ENCODE measurements at places on chromosomes 5 and 9. TPM values are rescaled to one million over a fixed set of nuclear protein-coding genes. Genes with fewer than 3 reads are reported as not detected.

DNA sequence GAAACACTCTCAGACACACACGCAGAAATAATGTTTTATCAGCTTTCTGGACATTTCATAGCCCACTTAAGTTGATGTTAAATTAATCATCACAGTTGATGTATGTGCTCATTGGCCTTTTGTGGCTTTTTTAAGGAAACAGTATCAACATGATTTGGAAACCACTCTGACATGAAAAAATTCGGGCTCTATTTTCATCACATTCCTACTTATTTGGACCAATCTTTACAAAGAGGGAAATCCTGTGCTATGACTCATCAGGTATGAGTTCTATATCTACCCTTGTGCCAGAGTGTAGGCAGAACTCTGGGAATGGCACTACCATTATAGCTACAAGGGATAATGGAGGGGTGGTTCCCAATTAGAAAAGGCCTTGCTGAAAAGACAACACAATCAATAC is 388.4 kb upstream of the PTGER4 start:
- DNase-seq = no peak

DNA sequence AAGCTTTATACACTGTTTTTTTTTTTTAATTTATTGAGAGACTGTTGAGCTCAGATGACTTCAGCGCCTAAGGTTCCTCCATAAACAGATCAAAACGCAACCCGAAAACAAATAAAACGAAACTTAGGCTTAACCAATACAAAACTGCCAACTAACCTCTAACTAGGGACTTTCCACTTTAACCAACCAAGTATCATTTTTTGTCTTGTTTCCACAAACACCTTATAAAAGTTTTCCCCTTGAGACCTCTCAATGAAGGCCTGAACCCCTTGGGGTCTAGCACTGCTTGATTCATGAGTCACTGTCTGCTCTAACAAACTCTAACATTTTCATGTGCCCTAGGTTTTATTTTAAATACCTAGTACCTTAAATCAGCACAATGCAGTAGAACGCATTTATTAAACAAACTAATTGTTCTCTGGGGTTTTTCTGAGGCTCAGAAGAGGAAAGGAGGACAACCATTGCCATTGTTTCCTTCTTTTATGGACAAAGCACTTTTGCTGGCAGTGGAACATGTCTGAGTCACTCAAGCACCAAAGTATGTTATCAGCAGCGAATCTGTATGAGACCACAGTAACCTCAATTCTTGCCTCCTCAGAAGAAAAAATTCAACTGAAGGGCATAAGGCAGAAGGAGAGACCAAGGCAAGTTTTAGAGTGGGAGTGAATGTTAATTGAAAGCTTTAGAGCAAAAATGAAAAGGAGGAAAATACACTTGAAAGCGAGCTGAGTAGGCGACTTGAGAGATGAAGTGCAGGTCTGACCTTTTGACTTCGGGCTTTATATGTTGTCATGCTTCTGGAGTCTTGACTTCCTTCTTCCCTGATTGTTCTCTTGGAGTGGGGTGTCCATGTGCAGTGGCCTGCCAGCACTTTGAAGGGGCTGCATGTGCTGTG is 97.7 kb upstream of the HCN1 start:
- no peak for DNase-seq

Gene SH3PXD2B
- 66.2 TPM for total RNA-seq

DNA sequence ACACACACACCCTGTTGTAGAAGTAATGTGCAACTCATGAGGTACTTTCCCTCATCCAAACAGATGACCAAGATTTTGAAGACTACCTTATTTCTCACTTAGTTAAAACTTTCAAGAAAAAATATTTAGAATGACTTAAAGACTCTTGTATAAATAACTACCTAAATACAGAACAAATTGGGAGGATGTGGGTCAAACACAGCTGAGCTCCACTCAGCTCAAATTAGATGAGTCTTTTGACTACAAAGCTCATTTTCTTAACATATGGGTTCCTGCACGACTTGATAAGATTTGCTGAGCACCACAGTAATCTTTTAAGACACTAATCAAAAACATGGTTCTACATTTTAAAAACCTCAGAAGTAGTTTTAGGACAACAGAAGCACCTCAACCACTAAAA is 8.9 kb downstream of the MTX3 start:
- DNase-seq = no peak

DNA sequence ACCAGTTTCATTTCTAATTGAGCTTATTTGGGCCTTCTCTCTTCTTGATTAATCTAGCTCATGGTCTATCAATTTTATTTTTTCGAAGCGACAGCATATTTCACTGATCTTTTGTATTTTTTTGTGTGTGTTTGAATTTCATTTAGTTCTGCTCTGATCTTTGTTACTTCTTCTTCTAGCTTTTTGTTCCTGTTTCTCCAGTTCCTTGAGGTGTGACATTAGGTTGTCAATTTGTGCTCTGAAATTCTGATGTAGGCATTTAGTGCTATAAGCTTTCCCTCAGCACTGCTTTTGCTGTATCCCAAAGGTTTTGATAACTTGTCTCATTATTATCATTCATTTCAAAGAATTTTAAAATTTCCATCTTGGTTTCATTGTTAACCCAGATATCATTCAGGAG is 67.3 kb downstream of the STRBP start:
- DNase-seq = no peak

Gene TRIM36
- 3.3 TPM for total RNA-seq

- peak; percentile 70 for DNase-seq
These were observed 76.3 kb downstream of the MUSK start for GRCh38 chr9:110744715-110745384.

Gene MINAR2
- total RNA-seq = 0.10 TPM

DNA sequence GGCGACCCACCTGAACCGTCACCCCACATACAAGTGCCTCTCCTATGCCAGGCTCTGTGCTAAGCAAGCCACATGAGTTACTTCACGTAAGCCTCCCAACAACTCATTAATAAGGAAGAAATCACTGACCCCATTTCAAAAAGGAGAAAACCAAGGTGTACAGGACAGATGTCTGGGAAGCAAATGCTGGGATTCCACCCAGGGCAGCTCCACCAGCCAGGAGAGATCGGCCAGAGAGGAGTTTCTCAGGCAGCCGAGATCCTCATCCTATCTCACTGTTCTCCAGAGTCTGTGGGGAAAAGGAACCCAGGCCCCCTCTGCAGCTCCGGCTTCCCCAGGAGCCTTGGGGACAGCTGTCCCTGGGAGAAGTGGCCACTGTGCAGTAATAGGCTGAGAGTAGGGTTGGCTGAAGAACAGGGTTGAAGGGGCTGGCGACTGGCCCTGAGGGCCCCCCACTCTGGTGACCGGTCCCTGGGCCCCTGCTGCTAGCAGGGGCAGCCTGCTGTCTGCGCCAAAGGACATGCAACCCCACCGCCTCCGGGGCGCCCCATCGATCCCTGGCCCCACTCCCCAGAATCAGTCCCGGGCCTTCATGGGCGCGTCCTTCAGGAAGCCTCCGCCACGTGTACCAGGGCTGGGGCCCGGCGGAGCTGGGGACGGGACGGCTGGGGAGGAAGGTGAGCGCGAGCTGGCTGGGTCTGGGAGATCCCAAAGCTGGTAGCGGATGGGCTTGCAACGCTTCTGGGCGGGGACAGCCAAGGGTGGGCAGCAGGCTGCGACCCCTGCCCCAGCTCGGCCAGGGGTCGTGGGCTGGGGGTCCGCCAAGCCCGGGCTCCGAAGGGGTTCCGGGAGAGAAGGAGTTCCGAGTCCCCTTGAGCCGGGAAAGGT is 44.1 kb upstream of the STXBP1 start:
- peak; percentile 62 for DNase-seq

DNA sequence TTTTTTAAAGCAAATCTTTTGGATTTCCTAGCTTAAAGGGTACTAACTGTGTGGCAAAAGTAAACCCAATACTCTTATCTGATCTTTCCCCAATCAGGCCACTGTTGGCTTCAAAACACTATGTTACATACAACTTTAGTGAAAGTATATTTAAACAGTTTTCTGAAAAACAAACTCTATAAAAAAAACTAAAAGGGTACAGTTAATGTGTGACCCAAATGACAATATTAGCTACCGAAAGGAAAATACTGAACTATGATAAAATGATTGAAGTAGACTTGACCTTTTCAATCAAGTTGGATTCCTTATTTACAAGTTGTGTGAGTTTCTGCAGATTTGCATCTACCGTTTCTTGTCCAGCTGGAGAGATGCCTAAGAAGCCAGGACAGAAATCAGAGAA is 5.8 kb downstream of the MTX3 start:
- DNase-seq = no peak

DNA sequence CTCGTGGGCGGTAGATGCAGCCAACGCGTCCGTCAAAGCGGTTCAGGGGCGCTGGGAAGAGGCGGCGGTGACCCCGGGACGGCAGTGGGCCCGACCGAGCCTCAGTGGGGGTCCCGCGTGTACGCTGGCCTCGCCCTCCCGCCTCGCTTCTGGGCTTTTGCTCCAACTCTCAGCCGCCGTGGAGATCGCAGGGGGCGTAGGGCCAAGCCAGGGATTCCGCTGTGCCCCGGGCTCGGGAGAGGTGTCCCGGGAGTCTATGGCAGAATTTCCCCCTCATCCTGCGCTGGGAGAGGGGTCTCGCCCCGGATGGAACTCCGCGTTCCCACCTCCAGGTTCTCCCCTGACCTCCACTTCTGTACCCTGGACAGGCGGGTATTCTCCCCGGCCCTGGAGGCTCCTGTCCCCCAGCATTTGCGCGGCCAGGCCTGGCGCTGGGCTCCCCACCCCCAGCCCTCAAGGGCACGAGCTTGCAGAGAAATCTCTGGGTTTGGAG is 131.9 kb downstream of the MRPL36 start:
- no peak for DNase-seq
